B cell (primary cell): ENCODE measurements at places on chromosomes 11 and 22.

DNA sequence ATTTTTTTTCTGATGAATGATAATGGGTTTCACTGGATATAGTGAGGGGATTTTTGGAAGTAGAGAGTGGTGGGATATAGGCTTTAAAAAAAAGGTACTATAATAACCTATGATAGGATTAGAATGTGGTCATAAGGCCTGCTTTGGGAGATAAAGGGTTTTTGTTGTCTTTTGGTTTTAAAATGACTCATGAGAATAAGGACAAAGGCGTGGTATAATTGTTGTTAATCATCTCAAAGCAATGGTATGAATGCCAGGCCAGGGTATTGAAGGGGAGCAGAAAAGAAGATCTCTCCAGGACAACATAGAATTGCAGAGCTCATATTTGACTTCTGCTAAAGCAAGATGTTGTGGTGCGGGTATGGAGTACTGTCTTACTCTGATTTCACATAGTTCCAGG, 579.4 kb downstream of the JRKL start:
- DNase-seq: no peak

DNA sequence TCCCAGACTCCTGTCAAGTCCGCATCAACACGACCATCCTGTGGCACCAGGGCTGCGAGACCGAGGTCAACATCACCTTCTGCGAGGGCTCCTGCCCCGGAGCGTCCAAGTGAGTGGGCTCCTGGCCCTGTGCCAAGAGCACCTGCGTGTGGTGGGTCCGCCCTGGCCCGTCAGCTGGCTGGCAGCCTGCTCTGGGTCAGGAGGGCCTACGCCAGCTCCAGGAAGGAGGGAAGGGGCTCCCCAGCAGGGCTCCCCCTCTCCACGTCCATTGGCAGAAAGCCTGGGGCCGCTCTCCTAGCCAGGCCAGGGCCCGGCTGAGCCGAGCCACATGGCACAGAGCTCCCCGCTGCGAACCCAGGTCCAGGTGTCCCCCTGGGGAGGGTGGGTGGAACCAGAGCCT, 37.8 kb downstream of the MUC5B start:
- no peak for DNase-seq

GRCh38 chr22:33275073-33275443, 216.9 kb upstream of the SYN3 start:
- no peak for DNase-seq

DNA sequence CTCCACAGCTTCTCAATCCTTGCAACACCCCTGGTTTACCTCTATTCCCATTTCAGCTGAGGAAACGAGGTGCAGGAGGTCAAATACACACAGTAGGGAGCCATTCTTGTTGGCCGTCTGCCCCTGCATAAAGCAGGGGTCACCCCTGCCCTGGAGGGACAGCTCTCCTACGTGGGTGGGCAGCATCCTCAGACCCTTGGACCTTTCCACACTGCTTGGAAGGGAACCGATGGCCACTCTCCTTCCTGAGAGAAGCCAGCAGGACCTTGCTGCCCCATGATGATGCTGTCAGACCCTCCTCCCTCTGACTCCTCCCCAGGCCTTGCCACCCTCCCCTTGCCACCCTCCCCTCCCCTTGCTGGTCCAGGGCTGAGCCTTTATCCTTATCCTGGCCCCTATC, 121.1 kb upstream of the SYT13 start:
- no peak for DNase-seq

DNA sequence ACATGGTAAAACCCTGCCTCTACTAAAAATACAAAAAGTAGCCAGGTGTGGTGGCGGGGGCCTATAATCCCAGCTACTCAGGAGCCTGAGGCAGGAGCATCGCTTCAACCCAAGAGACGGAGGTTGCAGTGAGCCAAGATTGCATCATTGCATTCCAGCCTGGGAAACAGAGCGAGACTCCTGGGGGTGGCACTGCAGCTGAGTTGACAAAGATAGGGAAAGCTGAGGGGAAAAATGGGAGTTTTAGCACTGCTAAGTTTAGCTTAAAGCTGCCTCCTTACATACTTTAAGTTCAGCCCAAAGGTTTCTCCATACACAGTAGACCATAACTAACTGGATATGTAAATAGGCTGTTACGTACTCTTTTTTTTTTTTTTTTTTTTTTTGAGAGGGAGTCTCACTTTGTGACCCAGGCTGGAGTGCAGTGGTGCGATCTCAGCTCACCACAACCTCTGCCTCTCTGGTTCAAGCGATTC, 9.0 kb upstream of the USP28 start:
- DNase-seq: no peak

- no peak for DNase-seq
These were observed 48.7 kb downstream of the KDM2A start for GRCh38 chr11:67167719-67168118.

DNA sequence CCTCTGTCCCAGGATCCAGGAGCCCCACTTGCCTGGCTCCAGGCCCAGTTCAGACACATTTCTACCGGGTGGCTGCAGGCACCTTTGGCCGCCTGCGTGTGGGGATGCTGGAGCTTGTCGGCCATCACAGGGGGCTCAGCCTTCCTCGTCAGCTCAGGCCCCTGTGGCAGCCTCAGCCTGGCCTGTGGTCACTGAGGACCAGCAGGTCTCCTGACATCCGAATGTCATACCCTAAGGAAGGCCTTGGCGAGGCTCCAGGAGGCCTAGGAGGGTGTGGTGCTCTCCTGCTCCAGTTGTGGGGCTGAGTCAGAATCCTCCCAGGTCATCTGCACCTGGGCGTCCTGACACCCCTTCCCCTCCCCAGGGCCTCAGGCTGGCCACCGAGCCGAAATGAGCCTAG, 14.9 kb upstream of the SOX10 start:
- no peak for DNase-seq

GRCh38 chr22:20238536-20238900, 29.6 kb downstream of the RTN4R start:
- peak; percentile 69 for DNase-seq

DNA sequence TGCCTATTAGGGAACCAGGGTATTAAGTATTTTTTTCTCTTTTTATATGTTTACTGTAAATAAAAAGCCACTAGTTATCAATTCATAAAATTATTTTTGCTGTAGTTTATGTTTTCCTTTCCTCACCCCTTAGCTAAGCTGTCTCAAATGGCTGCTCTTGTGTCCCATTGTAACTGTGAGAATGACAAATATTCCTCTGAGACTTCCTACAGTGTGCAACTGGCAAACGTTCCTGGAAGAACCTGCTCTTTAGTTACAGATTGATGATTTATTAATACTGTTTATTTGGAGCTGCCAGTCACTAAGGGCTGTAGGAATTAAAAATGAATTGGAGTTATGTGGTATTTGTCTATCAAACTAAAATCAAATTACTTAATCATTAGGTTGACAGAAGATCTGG, 675.4 kb upstream of the ARHGAP42 start:
- no peak for DNase-seq

DNA sequence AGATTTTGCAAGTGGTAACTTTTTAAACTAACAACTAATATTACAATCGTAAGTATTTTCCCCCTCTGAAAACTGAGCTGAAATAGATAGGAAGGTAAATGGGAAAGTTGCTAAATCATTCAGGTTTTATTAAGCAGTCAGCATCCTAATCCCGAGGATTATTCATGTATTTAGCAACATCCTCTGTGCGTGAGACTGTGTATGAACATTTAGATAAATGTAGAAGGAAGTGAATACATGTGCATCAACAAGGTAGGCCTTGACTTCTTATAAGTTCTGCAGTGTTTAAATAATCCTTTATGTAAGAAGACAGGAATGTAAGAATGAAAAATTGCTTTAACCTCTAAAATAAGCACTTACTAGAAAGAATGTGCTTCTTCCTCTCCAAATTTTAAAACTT, 745.9 kb upstream of the TENM4 start:
- no peak for DNase-seq

GRCh38 chr11:87961606-87962005, 213.6 kb downstream of the RAB38 start:
- no peak for DNase-seq

GRCh38 chr22:41512421-41513194, 31.7 kb downstream of the POLR3H start:
- DNase-seq: no peak

DNA sequence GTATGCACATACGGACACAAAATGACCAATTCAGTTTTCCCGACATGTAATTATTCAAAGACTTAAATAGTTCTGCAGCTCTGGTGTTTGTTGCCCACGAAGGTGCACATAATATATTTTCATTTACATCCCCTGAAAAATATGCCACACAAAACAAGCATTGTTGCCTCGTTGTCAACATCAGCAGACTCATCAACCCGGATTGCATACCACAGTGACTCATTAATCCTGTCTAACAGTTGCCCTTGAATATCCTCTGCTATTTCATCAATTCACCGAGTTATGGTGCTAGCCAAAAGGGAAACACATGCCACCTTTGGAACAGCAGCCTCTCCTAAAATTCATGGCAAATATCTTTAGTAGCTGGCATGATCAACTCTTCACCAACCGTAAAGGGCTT, 582.2 kb downstream of the LRRC4C start:
- no peak for DNase-seq

DNA sequence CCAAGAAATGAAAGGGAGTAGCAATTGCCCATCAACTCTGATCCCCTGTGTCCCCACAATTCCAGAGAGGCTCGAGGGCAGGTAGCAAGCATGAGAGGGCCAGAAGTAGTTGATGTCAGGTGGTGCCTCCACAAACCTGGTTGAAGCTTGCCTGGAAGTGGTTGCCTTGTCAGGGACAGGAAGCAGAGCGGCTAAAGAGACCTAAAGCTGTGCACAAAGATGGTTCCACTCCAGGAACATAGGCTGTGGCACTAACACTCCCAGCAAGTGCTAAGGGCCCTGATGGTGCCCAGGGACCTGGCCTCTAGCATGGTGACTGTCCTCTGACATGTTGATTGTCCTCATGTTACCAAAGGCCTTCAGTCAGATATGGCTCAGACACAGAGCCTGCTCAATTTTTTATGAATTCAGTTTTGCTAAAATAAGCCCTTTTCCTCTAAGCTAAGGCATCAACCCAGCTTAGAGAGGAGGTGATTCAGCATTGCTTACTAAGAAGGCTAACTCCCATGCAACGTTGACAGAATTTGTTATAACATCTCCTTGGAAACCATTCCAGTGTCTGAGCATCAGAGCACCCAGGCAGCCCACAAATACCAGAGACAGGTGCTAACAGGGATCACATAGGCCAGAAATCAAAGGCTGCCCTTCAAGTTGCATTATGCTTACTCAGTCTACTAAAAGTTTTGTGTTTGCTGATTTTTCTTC, 196.3 kb upstream of the ARHGAP20 start:
- DNase-seq: no peak

DNA sequence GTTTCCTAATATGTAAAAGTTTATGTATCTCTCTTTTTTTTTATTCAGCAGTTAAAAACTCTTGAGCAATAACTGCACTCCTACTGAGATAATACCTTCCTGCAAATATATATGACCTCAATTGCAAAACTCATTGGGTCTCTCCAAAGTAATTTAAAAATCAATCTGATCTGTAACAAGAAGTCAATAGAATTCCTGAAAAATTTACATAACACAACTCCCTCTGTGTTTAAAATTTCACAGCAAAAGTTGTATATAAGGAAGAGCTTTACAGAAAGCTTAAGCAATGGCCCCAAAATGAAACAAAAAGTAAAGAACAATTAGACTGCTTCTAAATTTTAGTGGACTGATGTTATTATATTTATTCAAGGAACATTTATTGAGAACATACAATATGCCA, 313.4 kb downstream of the DLG2 start:
- no peak for DNase-seq

DNA sequence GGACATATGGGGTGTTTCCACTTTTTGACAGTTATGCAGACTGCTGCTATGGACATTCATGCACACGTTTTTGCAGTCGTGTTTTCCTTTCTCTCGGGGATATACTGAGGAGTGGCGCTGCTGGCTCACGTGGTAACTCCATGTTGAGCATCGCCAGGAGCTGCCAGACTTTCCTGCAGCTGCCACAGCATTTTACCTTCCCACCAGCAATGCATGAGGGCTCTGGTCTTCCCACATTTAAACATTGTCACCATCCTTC, 95.4 kb downstream of the TBC1D22A start:
- DNase-seq: no peak

DNA sequence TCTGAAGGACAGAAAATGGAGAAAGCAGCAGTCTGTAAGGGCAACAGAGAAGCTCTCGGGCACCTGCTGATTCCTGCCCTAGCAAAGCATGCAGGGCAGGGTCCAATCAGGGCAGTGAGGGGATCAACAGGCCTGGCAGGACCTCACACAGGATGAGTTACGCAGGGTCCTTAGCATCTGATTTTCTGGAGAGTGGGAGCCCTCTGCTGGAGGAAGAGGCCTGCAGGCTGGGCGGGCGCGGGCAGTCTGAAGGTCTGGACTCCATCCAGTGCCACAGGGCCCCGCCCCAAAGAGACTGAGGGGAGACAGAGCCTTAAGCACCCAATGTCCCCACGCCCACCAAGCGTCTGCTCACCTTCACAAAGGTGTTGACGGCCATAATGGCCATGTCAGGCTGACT, 28.9 kb downstream of the AP1B1 start:
- no peak for DNase-seq

DNA sequence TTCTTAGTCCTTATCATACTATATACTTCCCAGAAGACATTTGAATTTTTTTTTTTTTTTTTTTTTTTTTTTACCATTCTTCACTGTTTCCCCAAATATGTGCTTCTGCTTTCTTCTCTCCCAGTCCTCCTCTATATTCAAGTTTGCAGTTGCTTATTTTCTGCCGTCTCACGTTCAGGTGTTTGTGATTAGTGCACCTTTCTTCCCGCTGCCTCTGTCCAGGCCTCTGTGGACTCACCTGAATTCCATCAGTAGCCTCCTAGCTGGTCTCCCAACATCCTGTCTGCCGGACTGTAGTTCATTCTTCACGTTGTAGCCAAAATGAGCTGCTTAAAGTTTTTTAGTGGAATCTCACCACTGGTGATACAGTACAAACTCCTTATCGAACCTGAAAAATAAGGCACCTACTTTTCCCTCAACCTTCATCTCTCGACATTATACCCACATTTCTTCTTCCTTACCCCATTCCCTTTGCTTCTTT, 795 bp upstream of the MSANTD4 start:
- no peak for DNase-seq

DNA sequence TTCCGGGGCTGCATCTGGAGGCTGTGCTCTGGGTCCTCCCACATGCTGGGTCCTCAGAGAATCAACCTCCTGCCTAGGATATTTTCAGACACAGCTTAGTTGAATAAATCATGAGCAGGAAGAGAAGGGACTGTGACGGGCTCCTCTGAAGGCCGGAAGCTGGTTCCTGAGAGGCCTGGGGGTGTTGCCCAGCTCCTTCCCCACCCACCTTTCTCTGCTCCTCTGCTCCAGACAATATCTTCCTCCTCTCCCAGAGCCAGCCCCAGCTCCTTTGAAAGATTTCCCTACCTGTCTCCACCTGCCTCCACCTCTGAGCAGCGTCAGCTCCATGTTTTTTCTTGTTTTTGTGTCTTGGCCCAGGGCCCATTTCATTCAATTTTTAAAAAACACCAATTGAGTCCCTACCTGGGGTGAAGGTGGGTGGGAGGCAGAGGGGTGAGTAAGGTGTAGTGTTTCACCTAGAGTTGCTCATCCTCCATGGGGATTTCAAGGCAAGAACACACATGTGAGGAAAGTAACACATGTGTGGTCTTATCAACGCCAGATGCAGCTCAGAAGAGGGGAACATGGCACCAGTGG, 24.8 kb upstream of the THY1 start:
- no peak for DNase-seq

- no peak for DNase-seq
These were observed 197.2 kb upstream of the PITPNB start for GRCh38 chr22:28116219-28116673.

GRCh38 chr22:43658823-43659222, 153.3 kb downstream of the EFCAB6 start:
- no peak for DNase-seq
